ENCODE measurements at places on chromosomes 1 and 21. TPM values are rescaled to one million over a fixed set of nuclear protein-coding genes. Genes with fewer than 3 reads are reported as not detected.

- H3K36me3 ChIP-seq = no peaks in the 10 kb centered on the region
- DNase-seq = no peak
- H3K27me3 ChIP-seq = peaks cover 8% of the 10 kb centered on the region
- no peaks in the 10 kb centered on the region for H3K4me1 ChIP-seq
Measured at GRCh38 chr1:204680461-204680860, 5.1 kb downstream of the LRRN2 start.

DNA sequence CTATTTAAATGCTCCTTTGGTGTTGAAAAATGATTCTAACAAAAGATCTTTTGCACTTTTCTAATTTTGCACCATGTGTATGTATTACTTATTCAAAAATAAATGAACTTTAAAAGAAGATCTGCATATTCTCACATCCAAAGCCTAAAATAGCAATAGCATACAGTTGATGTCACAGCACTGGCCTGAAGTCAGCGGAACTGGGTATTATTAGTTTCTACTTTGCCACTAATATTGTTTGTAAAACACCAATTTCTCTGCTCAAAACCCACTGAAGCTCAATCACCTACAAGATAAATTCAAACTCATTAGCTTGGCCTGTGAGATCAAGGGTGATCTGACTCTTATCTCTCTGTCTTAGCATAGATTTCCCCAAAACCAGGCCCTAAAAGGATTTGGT lies 34.5 kb upstream of the BCAR3 start:
- no peak overlapping the region for H3K27ac ChIP-seq
- H3K27me3 ChIP-seq = no peaks in the 10 kb centered on the region
- H3K4me1 ChIP-seq = peaks cover 20% of the 10 kb centered on the region
- H3K36me3 ChIP-seq = no peaks in the 10 kb centered on the region

GRCh38 chr1:158425027-158425426 lies 1.0 kb downstream of the OR10K2 start:
- DNase-seq = no peak
- H3K27ac ChIP-seq = no peak overlapping the region
- H3K36me3 ChIP-seq = no peaks in the 10 kb centered on the region
- no peaks in the 10 kb centered on the region for H3K27me3 ChIP-seq
- no peak overlapping the region for H3K4me3 ChIP-seq
- H3K4me1 ChIP-seq = no peaks in the 10 kb centered on the region

DNA sequence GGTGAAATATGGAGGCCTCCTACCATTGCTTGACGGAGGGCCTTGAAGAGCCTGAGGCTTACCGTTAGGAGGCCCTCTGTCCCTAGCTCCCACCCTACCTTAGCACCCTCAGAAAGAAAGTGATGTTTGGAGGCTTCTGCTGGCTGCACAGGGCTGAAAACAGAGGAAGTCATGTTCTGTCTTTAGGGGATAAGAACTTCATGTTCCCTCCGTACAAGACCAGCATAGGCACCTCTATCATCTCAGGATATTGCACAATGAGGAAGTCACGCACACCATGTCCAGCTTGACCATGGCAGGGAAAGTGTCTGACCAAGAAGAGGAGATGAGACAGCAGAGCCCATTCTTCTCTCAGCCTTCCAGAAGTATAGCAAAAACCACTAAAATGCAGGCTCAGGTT lies 13.8 kb downstream of the ADORA3 start:
- no peak overlapping the region for H3K27ac ChIP-seq
- H3K36me3 ChIP-seq = no peaks in the 10 kb centered on the region
- DNase-seq = no peak
- H3K4me1 ChIP-seq = no peaks in the 10 kb centered on the region

DNA sequence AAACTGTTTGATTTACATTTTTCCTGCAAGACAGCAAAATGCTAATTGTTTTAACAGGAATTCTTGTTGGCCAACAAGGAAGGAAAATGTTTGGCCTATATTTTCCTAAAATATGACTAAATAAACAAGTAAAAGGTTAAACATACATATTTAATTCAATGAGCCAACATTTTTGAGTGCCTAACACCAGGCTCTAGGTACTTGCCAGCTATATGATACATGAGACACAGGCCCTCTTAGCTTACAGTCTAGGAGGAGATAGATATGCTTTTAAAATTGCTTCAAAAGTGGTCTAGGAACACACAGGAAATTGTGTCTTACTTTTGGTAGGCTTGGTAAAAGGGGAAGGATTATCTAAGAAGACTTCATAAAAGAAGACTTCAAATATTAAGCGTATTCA lies 50.9 kb downstream of the PIGK start:
- no peaks in the 10 kb centered on the region for H3K4me1 ChIP-seq
- H3K27me3 ChIP-seq = no peaks in the 10 kb centered on the region
- H3K27ac ChIP-seq = no peak overlapping the region
- no peak overlapping the region for H3K4me3 ChIP-seq
- H3K36me3 ChIP-seq = peaks cover 3% of the 10 kb centered on the region
- DNase-seq = no peak

GRCh38 chr1:241356187-241356518 lies 852 bp downstream of the RGS7 start:
- H3K36me3 ChIP-seq = no peaks in the 10 kb centered on the region
- no peak for DNase-seq
- 0 out of 2 replicates have a peak, but pooled peaks cover 5% of the 10 kb centered on the region for H3K27me3 ChIP-seq
- H3K4me1 ChIP-seq = no peaks in the 10 kb centered on the region
- H3K27ac ChIP-seq = no peak overlapping the region
- peak overlapping the region; percentile 59 for H3K4me3 ChIP-seq

- H3K36me3 ChIP-seq = 0 out of 2 replicates have a peak, but pooled peaks cover 3% of the 10 kb centered on the region
- no peak overlapping the region for H3K27ac ChIP-seq
- no peaks in the 10 kb centered on the region for H3K27me3 ChIP-seq
- H3K4me1 ChIP-seq = no peaks in the 10 kb centered on the region
- DNase-seq = peak; percentile 50
Measured at GRCh38 chr1:50873458-50874187, 86.4 kb downstream of the FAF1 start.

DNA sequence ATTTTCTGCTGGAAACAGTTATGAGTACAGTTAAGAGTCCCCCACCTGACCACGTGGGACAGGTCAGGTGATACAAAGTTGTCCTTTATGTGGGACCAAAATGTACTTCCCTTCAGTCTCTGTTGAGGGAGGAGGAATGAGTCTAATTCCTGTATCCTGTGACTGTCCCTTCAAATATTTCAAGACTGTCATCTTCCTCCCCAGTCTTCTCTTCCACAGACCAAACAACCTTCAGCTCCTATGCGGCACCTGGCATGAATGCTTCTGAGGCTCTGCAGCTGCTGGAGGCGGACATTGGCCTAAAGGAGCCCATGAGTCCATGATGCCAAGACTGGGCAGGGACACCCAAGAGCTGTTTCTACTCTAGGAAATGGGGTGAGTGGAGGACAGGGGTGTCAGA lies 72.1 kb upstream of the SIM2 start:
- no peak overlapping the region for H3K4me3 ChIP-seq
- H3K27me3 ChIP-seq = no peaks in the 10 kb centered on the region
- H3K4me1 ChIP-seq = peaks cover 8% of the 10 kb centered on the region
- no peaks in the 10 kb centered on the region for H3K36me3 ChIP-seq
- DNase-seq = no peak

- no peak overlapping the region for H3K27ac ChIP-seq
- no peaks in the 10 kb centered on the region for H3K4me1 ChIP-seq
- no peak for DNase-seq
- H3K27me3 ChIP-seq = no peaks in the 10 kb centered on the region
- H3K4me3 ChIP-seq = no peak overlapping the region
Measured at GRCh38 chr1:211082824-211083223, 51.1 kb downstream of the KCNH1 start.

- H3K4me3 ChIP-seq = peak overlapping the region; percentile 88
- H3K27me3 ChIP-seq = no peaks in the 10 kb centered on the region
- no peaks in the 10 kb centered on the region for H3K36me3 ChIP-seq
Measured at GRCh38 chr21:37074197-37074510, 1.1 kb downstream of the TTC3 start.

DNA sequence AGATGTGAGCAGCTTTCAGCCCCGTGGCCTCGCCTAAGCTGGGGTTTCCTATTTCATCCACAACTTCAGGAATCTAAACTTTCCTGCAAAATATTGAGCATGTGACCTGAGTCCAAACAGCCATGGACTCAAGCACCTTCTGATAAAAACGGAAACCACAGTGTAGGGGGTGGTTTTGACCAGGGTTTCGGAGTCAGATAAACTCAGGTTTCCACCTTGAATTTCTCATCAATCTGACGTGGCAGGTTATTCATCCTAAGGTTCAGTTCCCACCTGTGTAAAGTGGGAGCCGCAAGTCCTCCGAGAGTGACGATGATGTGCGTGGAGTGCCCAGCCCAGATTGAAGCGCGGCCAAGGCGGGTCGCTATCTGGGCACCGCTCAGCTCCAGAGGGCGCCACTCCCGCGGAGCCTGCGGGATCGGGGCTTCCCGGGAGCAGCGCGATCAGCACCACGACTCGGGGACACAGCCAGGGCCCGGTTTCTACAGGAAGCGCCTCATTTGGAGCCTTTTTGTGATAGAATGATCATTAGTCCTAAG lies 871 bp upstream of the ETS2 start:
- H3K4me1 ChIP-seq = 0 out of 2 replicates have a peak, but pooled peaks cover 3% of the 10 kb centered on the region
- DNase-seq = peak; percentile 56
- peak overlapping the region; percentile 77 for H3K4me3 ChIP-seq
- H3K27ac ChIP-seq = peak overlapping the region; percentile 32
- H3K27me3 ChIP-seq = no peaks in the 10 kb centered on the region

- H3K27ac ChIP-seq = no peak overlapping the region
- H3K4me1 ChIP-seq = no peaks in the 10 kb centered on the region
- H3K4me3 ChIP-seq = no peak overlapping the region
- H3K36me3 ChIP-seq = no peaks in the 10 kb centered on the region
Measured at GRCh38 chr1:220485791-220486190, 42.1 kb upstream of the MARK1 start.

- H3K4me3 ChIP-seq = no peak overlapping the region
- H3K27me3 ChIP-seq = no peaks in the 10 kb centered on the region
- no peaks in the 10 kb centered on the region for H3K36me3 ChIP-seq
- no peak overlapping the region for H3K27ac ChIP-seq
- no peak for DNase-seq
Measured at GRCh38 chr1:159958719-159959380, 4.8 kb upstream of the SLAMF9 start.

- H3K27me3 ChIP-seq = no peaks in the 10 kb centered on the region
- no peak overlapping the region for H3K27ac ChIP-seq
- H3K4me1 ChIP-seq = no peaks in the 10 kb centered on the region
- no peak overlapping the region for H3K4me3 ChIP-seq
Measured at GRCh38 chr1:228353601-228354371, 52.8 kb downstream of the TRIM11 start.

- H3K4me1 ChIP-seq = peaks cover 9% of the 10 kb centered on the region
- peak within 1 kb of the TSS; percentile 86 for H3K4me3 ChIP-seq
- H3K36me3 ChIP-seq = no peaks in the 10 kb centered on the region
- no peaks in the 10 kb centered on the region for H3K27me3 ChIP-seq
- DNase-seq = peak; percentile 94
Measured at GRCh38 chr1:214551436-214552173, at the start of gene PTPN14. Gene PTPN14 (minus strand): TSS chr1:214551602. CDS start chr1:214464803, 86,799 bp downstream.

DNA sequence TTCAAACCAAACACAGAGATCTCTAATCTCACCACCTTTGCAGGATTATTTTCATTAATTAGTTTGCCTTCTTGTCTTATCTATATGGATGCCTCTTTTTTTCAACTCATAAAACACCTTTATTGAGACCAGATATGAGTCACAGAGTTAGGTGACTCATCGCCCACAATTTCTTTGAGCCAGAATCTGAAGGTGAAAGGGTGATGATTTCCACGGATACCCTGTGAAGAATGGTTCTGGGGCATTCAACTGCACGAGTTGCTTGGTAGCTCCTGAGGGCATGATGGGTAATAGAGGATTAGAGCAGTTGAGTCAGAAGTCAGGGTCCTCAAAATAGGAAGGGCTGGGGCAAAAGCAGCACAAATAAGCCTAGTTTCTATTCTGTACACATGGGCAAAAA lies 128.2 kb downstream of the TBX19 start:
- H3K27me3 ChIP-seq = no peaks in the 10 kb centered on the region
- no peak overlapping the region for H3K4me3 ChIP-seq
- no peak overlapping the region for H3K27ac ChIP-seq
- DNase-seq = no peak

GRCh38 chr1:75745276-75745675 lies 20.8 kb downstream of the ACADM start:
- no peaks in the 10 kb centered on the region for H3K4me1 ChIP-seq

GRCh38 chr1:168187177-168187576 lies 8.4 kb downstream of the TIPRL start:
- H3K4me1 ChIP-seq = no peaks in the 10 kb centered on the region
- H3K4me3 ChIP-seq = no peak overlapping the region
- no peaks in the 10 kb centered on the region for H3K27me3 ChIP-seq
- peak overlapping the region; percentile 28 for H3K27ac ChIP-seq

DNA sequence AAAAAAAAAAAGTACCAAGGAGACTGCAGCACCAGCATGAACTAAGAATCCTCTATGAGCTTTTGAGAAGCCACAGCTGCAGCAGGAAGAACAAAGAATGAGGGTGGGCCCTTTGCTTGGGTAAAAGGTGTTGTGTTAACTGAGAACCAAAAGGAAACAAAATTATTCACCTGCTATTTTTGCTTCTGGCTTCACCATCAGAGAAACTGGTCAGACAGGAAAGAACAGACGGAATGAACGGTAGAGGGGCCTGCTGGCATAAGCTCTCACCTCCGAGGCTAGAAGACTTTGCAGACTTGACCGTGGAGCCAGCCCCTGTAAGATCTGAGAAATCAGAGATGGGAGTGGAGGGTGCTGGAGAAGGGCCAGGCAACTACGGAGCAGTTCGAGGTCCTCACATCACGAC lies 27.6 kb downstream of the IL10RB start:
- no peak overlapping the region for H3K4me3 ChIP-seq
- H3K36me3 ChIP-seq = no peaks in the 10 kb centered on the region
- no peak overlapping the region for H3K27ac ChIP-seq
- no peaks in the 10 kb centered on the region for H3K27me3 ChIP-seq

- H3K36me3 ChIP-seq = peaks cover 50% of the 10 kb centered on the region
- no peak overlapping the region for H3K4me3 ChIP-seq
- no peak overlapping the region for H3K27ac ChIP-seq
- no peaks in the 10 kb centered on the region for H3K27me3 ChIP-seq
Measured at GRCh38 chr1:16300436-16300835, 51.8 kb downstream of the FBXO42 start.

DNA sequence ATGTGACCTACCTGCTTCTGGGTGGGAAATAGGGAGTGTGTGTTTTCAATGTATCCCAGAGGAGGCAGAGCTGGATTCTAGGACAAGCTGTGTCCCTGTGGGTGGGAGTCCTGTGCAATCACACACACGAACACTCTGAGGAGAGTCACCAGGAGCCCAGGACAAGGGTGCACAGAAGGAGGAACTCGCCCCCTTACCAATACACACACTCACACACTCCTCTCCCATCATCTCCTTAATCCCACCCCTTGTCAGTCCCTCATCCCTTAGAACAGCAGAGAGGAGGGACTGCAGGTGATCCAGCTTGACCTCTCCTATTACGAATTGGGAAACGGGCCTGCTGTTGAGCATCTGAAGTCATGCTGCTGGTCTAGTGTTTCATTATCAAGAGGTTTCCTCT lies 8.5 kb upstream of the MYBPHL start:
- peaks cover 15% of the 10 kb centered on the region for H3K36me3 ChIP-seq
- H3K4me3 ChIP-seq = no peak overlapping the region
- no peak overlapping the region for H3K27ac ChIP-seq

- H3K4me3 ChIP-seq = no peak overlapping the region
- no peaks in the 10 kb centered on the region for H3K36me3 ChIP-seq
- no peaks in the 10 kb centered on the region for H3K27me3 ChIP-seq
- no peaks in the 10 kb centered on the region for H3K4me1 ChIP-seq
Measured at GRCh38 chr1:95916616-95917015, 682.6 kb downstream of the RWDD3 start.

OR2AK2 gene
- total RNA-seq = not detected

LIN28A gene
- total RNA-seq = not detected

KRTAP12-2 gene
- not detected for total RNA-seq

ERICH3 gene
- total RNA-seq = not detected

SPRR2E gene
- total RNA-seq = not detected

C1orf116 gene
- not detected for total RNA-seq

HTR1D gene
- not detected for total RNA-seq
